ENCODE measurements at places on chromosomes 12 and 14. TPM values are rescaled to one million over a fixed set of nuclear protein-coding genes. Genes with fewer than 3 reads are reported as not detected.

Gene AMN
- total RNA-seq = 1.2 TPM

Gene SCYL2
- total RNA-seq = 39.0 TPM

Gene UTP20
- total RNA-seq = 18.8 TPM

Gene KCNC2
- total RNA-seq = not detected

Gene BLOC1S1
- total RNA-seq = 115 TPM

Gene BICDL1
- 99.4 TPM for total RNA-seq

Gene TMEM121
- total RNA-seq = 4.2 TPM

Gene TAS2R31
- total RNA-seq = 3.5 TPM

Gene TCL1B
- not detected for total RNA-seq

Gene ERC1
- total RNA-seq = 37.8 TPM

Gene LRRC43
- total RNA-seq = 0.29 TPM

Gene KLHL28
- 19.3 TPM for total RNA-seq

Gene ACTR6
- total RNA-seq = 36.3 TPM

Gene B4GALNT1
- total RNA-seq = 4.5 TPM

Gene ASCL1
- total RNA-seq = not detected

Gene VRTN
- total RNA-seq = not detected

Gene TTC9
- total RNA-seq = 12.5 TPM

Gene PDE3A
- not detected for total RNA-seq

Gene SIX4
- 1.4 TPM for total RNA-seq
